LHCN-M2 (cell line): ENCODE measurements at places on chromosomes 2 and 18. TPM values are rescaled to one million over a fixed set of nuclear protein-coding genes. Genes with fewer than 3 reads are reported as not detected.

The ALPI gene
- not detected in 2 replicates for total RNA-seq

The DSG4 gene
- total RNA-seq: not detected in 2 replicates

The DARS1 gene
- total RNA-seq: 97.5 and 98.0 TPM in 2 replicates

The TUBA3D gene
- total RNA-seq: 2.0 TPM in 1 of 2 replicates, not detected in the other

GRCh38 chr2:57465067-57465466 lies 581.5 kb upstream of the VRK2 start:
- DNase-seq: no peak

DNA sequence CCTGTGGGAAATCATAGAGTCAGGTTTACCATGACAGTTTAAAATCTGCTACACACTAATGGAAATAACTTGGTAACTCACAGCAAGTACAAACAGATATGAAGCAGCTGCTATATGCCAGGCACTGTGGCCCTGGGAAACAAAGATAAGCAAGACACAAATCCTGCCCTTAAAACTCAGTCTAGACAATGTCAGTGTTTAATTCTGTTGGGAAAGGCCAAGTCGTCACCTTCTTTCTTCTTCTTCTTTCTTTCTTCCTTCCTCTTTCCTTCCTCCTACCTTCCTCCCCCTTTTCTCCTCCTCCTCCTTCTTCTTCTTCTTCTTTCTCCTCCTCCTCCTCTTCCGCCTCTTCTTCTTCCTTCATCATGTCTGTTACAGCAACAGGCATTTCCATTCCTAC lies 26.8 kb downstream of the PLEK start:
- no peak for DNase-seq

DNA sequence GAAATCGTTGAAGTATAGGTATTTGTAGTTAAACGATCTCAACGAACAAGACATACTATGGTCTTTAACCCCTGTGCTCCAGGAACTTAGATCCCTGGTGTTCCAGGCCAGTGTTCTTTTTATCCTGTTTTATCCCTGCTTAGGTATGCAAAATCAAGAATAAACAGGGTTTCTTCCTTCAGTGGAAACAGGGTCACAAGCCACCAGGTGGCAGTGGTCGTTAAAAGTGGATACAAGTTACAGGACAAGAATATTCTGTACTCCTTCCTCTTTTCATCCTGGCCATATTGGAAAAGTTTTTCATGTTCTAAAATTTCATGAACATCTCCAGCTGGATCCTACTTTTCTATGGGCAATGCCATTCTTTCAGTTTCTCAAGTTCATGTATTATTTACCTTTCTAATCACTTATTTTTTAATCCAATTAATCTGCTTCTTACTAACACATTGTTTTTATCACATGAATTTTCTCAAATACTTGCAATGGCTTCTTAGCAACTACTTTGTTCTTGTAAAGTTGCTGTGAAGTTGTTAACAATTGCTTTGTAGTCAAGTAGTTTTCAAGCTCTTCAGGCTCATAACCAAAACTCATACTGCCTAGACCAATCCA lies 16.4 kb upstream of the HNMT start:
- DNase-seq: peak; percentile 75

GRCh38 chr2:199983534-199983933 lies 28.2 kb downstream of the MAIP1 start:
- no peak for DNase-seq
